ENCODE measurements at places on chromosomes 12 and 14.

- no peaks in the 10 kb centered on the region for H3K27me3 ChIP-seq
- H3K4me3 ChIP-seq: no peak overlapping the region
- no peak overlapping the region for H3K27ac ChIP-seq
- DNase-seq: no peak
- no peaks in the 10 kb centered on the region for H3K36me3 ChIP-seq
- no peaks in the 10 kb centered on the region for H3K4me1 ChIP-seq
Observed at GRCh38 chr14:20179218-20179617, 11.5 kb upstream of the OR11G2 start.

GRCh38 chr14:34944744-34945143 is 38.0 kb upstream of the SRP54 start:
- no peak overlapping the region for H3K4me3 ChIP-seq
- H3K4me1 ChIP-seq: no peaks in the 10 kb centered on the region
- no peak overlapping the region for H3K27ac ChIP-seq
- no peak for DNase-seq

- no peaks in the 10 kb centered on the region for H3K27me3 ChIP-seq
- H3K4me3 ChIP-seq: no peak overlapping the region
- H3K4me1 ChIP-seq: peaks cover 62% of the 10 kb centered on the region
Observed at GRCh38 chr14:68546839-68547238, 246.0 kb downstream of the ZFP36L1 start.

GRCh38 chr14:100071545-100071944 is 6.3 kb downstream of the EVL start:
- H3K4me1 ChIP-seq: peaks cover 15% of the 10 kb centered on the region
- no peak overlapping the region for H3K27ac ChIP-seq
- no peak for DNase-seq
- no peaks in the 10 kb centered on the region for H3K27me3 ChIP-seq
- H3K36me3 ChIP-seq: no peaks in the 10 kb centered on the region

DNA sequence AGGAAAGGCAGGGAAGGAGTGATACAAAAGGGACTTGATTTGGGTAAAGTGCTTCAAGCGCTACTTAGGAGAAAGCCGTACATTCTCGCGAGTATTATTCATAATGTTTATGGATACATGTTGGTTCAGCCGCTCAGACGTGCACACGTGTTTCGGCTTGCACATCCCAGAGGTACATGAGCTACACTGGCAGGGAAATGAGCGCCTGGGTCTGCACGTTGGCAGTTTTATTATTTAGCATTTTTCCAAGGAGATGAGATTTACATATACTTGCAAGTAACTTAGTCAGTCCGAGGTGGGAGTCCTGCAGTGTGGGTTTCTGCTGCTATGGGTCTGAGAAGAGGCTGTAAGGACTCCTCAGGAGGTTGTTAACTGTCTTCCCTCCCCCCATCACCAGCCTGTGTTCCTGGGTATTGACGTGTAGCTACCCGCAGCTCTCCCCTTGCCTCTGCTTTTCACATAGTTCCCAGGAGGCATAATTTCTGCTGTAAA is 1.5 kb downstream of the PRKCH start:
- peaks cover 21% of the 10 kb centered on the region for H3K27me3 ChIP-seq
- peak overlapping the region; percentile 80 for H3K4me3 ChIP-seq
- H3K27ac ChIP-seq: peak overlapping the region; percentile 96
- DNase-seq: no peak

DNA sequence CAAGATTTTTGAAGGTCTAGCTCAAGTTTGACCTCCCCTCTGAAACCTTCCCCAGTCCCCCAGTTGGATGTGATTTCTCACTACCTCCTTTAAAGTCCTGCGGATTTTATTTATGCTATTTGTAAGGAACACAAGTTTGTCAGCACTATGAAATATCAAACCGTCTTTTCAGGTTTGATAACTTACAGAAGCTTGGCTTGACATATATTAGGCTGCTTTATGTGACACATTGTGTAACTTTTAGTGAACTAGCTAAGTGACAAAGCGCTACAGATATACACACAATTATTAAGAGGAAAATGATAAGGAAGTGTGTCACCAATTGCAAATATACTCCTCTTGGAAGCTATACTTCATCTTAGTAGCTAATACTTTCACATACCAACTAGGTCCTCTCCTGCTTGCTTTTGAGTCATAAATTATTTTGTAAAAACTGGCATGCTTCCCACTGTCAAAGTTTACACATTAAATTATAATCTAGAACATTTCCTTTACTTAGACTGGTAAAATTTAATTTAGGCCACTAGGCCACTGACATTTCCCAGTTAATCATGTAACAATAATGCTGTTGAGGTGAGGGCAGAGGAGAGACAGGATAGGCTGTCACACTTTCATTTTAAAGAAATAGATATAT is 149.5 kb downstream of the TMTC3 start:
- DNase-seq: no peak
- H3K27me3 ChIP-seq: no peaks in the 10 kb centered on the region
- H3K4me3 ChIP-seq: no peak overlapping the region
- no peaks in the 10 kb centered on the region for H3K4me1 ChIP-seq

- H3K27ac ChIP-seq: no peak overlapping the region
- no peaks in the 10 kb centered on the region for H3K4me1 ChIP-seq
- no peak overlapping the region for H3K4me3 ChIP-seq
- H3K27me3 ChIP-seq: no peaks in the 10 kb centered on the region
Observed at GRCh38 chr14:68842298-68842697, 49.4 kb upstream of the ZFP36L1 start.

- no peaks in the 10 kb centered on the region for H3K4me1 ChIP-seq
- H3K4me3 ChIP-seq: no peak overlapping the region
- no peak for DNase-seq
- no peaks in the 10 kb centered on the region for H3K27me3 ChIP-seq
Observed at GRCh38 chr14:99802301-99803105, 9.3 kb downstream of the EML1 start.

- no peaks in the 10 kb centered on the region for H3K36me3 ChIP-seq
- no peaks in the 10 kb centered on the region for H3K4me1 ChIP-seq
- H3K27me3 ChIP-seq: no peaks in the 10 kb centered on the region
- no peak overlapping the region for H3K4me3 ChIP-seq
- DNase-seq: no peak
Observed at GRCh38 chr14:31926123-31926522, 151.0 kb upstream of the ARHGAP5 start.

- peaks cover 10% of the 10 kb centered on the region for H3K4me1 ChIP-seq
- DNase-seq: no peak
- no peaks in the 10 kb centered on the region for H3K27me3 ChIP-seq
- H3K27ac ChIP-seq: no peak overlapping the region
- no peaks in the 10 kb centered on the region for H3K36me3 ChIP-seq
- H3K4me3 ChIP-seq: no peak overlapping the region
Observed at GRCh38 chr12:51369581-51369980, 21.6 kb downstream of the GALNT6 start.

- H3K27ac ChIP-seq: peak within 1 kb of the TSS; percentile 18
- peaks cover 43% of the 10 kb centered on the region for H3K4me1 ChIP-seq
- DNase-seq: no peak
- peaks cover 87% of the 10 kb centered on the region for H3K27me3 ChIP-seq
Observed at GRCh38 chr12:131827961-131828534, at the start of gene MMP17. Gene MMP17 (plus strand): TSS chr12:131828393. CDS start chr12:131828495, 102 bp downstream.

DNA sequence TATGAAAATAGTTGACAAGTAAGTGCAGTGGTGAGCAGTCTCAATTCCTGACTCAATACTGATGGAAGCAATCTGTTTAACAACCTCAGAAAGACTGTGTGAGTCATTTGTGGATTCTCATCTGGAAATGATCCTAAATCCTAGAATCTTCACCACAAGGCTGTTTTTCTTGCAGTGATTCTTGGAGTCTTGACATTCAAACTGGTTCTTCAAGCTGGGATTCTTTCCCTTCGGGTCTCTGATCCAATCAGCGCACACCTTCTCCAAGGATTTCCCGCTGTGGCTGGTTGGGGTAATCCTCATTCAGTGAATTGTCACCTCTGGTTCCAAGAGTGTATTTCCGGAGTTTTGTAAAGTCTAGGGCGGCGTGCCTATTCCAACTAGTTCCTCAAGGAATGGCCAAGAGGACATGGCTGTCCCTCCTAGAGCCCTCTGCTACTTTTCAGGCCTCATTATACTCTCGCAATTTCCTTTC is 37.7 kb upstream of the FOXJ2 start:
- no peak overlapping the region for H3K4me3 ChIP-seq
- no peak for DNase-seq
- H3K27ac ChIP-seq: peak overlapping the region; percentile 49
- H3K27me3 ChIP-seq: no peaks in the 10 kb centered on the region
- no peaks in the 10 kb centered on the region for H3K36me3 ChIP-seq
- peaks cover 8% of the 10 kb centered on the region for H3K4me1 ChIP-seq

GRCh38 chr12:68040450-68041075 is 51.3 kb downstream of the IFNG-AS1 start:
- H3K36me3 ChIP-seq: no peaks in the 10 kb centered on the region
- H3K27ac ChIP-seq: no peak overlapping the region
- H3K4me1 ChIP-seq: no peaks in the 10 kb centered on the region
- H3K4me3 ChIP-seq: no peak overlapping the region

DNA sequence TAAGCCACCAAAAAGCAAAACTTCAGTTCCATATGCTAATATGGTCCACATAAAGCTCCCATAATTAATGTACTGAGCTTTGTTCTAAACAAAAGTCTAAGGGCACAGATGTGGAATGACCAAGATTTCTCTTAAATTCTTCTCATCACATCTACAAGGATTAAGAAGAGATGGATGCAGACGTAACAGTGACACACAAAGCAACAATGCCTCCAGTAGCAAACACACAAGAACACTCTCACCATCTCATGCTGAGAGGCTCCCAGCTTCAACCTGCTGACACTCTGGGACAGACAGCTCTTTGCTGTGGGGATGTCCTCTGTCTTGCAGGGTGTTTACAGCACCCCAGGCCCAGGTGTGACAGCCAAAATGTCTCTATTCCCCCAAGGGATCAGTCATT is 48.2 kb downstream of the SETD3 start:
- no peak for DNase-seq
- no peaks in the 10 kb centered on the region for H3K36me3 ChIP-seq
- no peaks in the 10 kb centered on the region for H3K27me3 ChIP-seq
- no peak overlapping the region for H3K4me3 ChIP-seq
- no peaks in the 10 kb centered on the region for H3K4me1 ChIP-seq

DNA sequence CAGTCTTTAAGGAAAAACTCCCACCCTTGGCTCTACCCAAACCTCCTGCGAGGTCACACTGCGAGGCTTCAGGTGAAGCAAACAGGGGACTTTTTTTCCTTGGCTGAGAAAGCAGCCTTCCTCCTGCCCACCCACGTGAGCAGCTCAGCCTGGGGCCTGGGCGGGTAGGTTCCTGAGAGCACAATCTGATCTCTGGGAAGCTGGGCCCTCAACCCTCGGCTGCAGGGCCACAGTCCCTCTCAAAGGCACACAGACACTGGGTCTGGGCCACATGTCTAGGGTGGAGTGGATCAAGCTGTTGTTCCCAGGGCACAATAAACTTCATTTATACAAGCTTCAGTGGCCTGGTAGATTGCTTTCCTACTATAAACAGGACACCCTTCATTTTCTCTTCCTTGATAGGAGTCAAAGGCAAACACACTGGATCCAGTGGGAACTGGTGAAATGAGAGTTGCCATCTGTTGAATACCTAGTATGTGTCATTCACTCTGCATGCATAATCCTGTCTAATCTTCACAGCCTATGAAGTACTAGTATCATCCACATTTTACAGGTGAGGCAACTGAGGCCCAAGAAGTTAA is 41.3 kb upstream of the PNMA1 start:
- H3K36me3 ChIP-seq: no peaks in the 10 kb centered on the region
- no peaks in the 10 kb centered on the region for H3K27me3 ChIP-seq
- H3K27ac ChIP-seq: peak overlapping the region; percentile 100
- H3K4me1 ChIP-seq: peaks cover 89% of the 10 kb centered on the region
- no peak for DNase-seq

DNA sequence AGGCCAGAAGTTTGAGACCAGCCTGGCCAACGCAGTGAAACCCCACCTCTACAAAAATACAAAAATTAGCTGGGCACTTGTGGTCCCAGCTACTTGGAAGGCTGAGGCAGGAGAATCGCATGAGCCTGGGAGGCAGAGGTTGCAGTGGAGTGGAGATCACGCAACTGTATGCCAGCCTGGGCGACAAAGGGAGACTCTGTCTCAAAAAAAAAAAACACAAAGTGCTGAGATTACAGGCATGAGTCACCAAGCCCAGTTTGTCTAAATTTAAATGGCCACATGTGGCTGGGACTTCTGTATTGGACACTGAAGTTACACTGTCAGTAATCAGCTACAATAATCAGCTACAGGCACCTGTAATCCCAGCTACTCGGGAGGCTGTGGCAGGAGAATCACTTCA is 100.9 kb upstream of the AEBP2 start:
- DNase-seq: no peak
- no peak overlapping the region for H3K27ac ChIP-seq
- peaks cover 9% of the 10 kb centered on the region for H3K36me3 ChIP-seq
- H3K4me3 ChIP-seq: no peak overlapping the region

GRCh38 chr12:50609292-50609874 is 104.6 kb downstream of the DIP2B start:
- no peaks in the 10 kb centered on the region for H3K36me3 ChIP-seq
- no peak for DNase-seq
- H3K4me1 ChIP-seq: peaks cover under 1% of the 10 kb centered on the region
- H3K27ac ChIP-seq: no peak overlapping the region
- H3K4me3 ChIP-seq: no peak overlapping the region

DNA sequence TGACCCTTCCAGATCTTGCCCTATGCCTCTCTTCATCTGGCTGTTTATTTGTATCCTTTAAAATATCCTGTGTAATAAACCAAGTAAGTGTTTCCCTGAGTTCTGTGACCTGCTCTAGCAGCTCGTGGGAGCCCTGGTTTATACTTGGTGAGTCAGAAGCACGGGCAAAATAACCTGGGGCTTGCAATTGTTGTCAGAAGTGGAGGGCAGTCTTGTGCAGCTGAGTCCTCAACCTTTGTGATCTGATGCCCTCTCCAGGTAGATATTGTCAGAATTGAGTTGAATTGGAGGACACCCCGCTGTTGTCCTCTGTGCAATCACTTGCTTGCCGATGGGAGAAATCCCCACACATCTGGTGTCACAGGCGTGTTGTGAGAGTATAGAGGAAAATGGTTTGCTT is 62.5 kb upstream of the PRICKLE1 start:
- DNase-seq: no peak
- H3K4me3 ChIP-seq: no peak overlapping the region
- H3K36me3 ChIP-seq: no peaks in the 10 kb centered on the region
- no peaks in the 10 kb centered on the region for H3K4me1 ChIP-seq
- no peaks in the 10 kb centered on the region for H3K27me3 ChIP-seq
- H3K27ac ChIP-seq: no peak overlapping the region

GRCh38 chr14:56666294-56666693 is 86.7 kb downstream of the TMEM260 start:
- no peak overlapping the region for H3K4me3 ChIP-seq
- no peak for DNase-seq

- H3K4me3 ChIP-seq: no peak overlapping the region
- no peak for DNase-seq
- H3K36me3 ChIP-seq: no peaks in the 10 kb centered on the region
Observed at GRCh38 chr14:100866666-100867630, 36.6 kb downstream of the RTL1 start.

- no peak overlapping the region for H3K27ac ChIP-seq
- no peak overlapping the region for H3K4me3 ChIP-seq
- H3K27me3 ChIP-seq: peaks cover 5% of the 10 kb centered on the region
- DNase-seq: no peak
- no peaks in the 10 kb centered on the region for H3K36me3 ChIP-seq
Observed at GRCh38 chr12:110917467-110917866, 2.9 kb downstream of the MYL2 start.

GRCh38 chr14:100034468-100034867 is 30.8 kb upstream of the EVL start:
- H3K4me3 ChIP-seq: no peak overlapping the region
- H3K36me3 ChIP-seq: no peaks in the 10 kb centered on the region
- DNase-seq: no peak
- no peaks in the 10 kb centered on the region for H3K27me3 ChIP-seq
- no peaks in the 10 kb centered on the region for H3K4me1 ChIP-seq

- peaks cover 68% of the 10 kb centered on the region for H3K4me1 ChIP-seq
- H3K36me3 ChIP-seq: no peaks in the 10 kb centered on the region
- peak overlapping the region; percentile 77 for H3K4me3 ChIP-seq
- H3K27ac ChIP-seq: peak overlapping the region; percentile 74
- DNase-seq: no peak
Observed at GRCh38 chr12:116534311-116535121, 24.7 kb upstream of the MAP1LC3B2 start.
